ENCODE measurements at places on chromosomes 5 and 9.

DNA sequence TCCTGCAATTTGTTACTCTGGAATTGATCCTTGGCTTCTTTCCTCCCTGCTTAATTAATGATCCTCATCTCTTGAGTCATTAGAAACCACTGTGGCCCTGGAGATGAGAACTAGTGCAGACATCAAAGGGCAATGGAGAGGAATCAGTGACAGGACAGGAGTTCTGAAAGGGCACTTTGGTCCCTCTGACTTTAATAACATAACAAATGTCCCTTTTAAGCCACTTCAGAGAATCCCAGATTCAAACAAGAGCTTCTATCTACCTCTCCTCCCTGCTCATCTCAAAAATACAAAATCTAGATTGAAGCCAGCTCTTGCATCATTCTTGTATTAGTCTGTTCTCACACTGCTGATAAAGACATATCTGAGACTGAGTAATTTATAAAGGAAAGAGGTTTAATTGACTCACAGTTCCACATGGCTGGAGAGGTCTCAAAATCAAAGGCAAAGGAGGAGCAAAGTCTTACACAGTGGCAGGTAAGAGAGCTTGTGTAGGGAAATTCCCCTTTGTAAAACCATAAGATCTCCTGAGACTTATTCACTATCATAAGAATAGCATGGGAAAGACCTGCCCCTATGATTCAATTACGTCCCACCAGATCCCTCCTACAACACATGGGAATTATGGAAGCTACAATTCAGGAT lies 139.1 kb downstream of the PLPPR1 start:
- no peak for DNase-seq

- no peak for DNase-seq
These were observed 3.9 kb upstream of the PHF24 start for GRCh38 chr9:34954225-34954624.

DNA sequence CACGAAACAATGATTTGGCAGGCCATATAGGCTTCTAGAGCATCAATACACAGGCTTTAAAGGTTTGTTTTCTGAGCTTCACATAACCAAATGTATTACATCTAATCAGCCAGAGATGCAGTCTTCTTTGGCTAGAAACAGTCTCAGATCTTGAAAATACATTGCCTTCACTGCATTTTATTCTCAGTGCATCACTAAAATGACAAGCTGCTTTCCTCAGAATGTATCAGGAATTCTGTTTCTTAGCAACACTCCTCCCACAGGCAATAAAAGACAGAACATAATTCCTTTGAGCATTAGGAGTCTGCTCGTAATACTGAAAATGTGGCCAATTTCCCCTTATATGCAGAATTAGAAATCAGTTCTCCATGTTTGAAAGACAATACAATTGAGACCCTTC lies 36.9 kb downstream of the FEM1C start:
- DNase-seq: no peak

DNA sequence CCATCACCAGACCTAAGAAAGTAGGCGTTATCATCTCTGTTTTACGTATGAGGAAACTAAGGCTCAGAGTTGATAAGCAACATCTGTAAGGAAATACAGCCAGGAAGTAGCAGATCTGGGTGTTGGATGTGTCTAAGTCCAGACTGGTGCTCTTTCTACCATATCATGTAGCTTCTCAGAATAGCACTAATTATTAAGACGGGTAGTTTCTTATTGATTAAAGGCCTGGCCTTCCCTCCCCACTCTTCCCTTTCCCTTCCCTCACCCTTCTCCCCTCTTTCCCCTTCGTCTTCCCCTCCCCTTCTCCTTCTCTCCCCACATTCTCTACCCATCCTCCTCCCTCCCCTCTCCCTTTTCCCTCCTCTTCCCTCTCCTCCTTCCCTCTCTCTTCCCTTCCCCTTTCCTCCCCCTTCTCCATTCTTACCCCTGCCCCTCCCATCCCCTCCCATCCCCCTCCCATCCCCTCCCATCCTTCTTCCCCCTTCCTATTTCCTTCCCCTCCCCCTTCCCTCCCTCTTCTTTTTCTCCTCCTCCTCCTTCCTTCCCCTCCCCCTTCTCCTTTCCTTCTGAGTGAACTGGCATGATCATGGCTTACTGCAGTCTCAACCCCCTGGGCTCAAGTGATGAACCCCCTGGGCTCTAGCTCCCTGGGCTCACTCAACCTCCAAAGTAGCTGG lies 79.4 kb downstream of the SNX24 start:
- no peak for DNase-seq

Data from activated T-cell treated with anti-CD3 and anti-CD28 coated beads for 1 hour (primary cell).